ENCODE measurements at places on chromosomes 3 and 15.

- no peak for DNase-seq
Observed at GRCh38 chr3:6362406-6362805, 498.5 kb upstream of the GRM7 start.

DNA sequence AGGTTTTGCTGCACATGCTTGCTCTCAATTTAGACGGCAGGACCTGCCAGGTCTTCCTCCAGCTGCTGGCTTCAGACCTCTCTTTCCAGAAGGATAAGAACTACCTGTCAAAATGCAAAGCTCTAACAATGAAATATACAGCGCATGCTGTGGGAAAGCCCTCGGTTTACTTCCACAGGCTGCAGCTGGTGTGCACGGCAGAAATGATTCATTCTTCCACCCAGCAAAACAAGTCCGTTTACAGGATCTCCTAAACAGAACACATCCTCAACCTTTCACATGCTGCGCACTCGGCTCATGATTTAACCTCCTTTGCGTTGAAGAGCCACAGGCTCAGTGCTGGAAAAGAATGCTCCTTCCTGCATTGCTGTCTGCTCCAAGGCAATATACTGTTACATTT lies 92.4 kb upstream of the WNT5A start:
- no peak for DNase-seq

DNA sequence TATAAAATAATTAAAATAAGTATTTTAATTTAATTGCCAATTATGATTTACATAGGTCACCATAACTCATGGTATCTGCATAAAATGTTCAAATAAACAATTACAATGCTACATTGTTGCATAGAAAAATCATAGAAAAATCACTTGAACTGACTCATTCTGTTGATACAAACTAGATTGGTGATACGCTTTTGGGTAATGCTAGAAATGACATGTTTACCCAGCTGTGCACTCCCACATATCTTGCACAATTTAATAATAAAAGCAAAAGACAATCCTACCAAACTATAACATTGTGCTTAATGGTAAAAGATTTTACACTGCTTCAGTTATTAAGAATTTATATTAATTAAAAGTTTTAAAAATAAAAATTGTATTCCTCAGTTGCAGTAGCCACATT lies 45.8 kb upstream of the FBXL22 start:
- DNase-seq = no peak

GRCh38 chr3:132006605-132007204 lies 28.1 kb downstream of the CPNE4 start:
- DNase-seq = no peak

DNA sequence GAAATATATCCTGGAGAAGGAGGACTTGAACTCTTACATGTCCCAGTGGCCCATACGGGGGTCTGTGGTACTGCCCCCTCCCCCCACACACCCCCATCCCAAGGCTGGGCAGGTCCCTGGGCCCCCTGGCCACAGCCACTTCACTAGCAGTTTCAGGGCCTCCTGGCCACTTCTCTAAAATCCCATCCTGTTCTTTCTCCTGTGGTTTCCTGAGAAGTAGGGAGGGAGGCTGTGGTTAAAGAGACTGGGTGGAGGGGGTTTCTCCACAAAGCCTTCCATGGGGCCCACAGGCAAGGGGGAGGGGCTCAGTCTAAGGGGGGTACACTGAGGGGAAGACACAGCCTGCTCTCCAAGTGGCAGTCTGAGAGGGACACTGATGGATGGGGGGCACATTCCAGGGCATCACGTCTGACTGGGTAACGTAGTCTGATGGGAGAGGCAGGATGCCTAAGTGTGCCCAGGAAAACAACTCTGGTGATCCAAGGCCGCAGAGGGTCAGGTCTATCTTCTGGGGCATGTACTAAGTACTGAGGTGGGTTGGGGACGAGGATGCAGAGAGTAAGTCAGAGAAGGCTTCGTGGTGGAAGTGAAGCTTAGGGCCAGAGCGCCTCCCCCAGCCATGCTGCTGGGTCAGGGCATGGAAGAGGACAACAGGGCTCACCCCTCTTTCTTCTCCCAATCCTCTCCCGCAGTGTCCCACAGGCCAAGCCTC lies 48.0 kb upstream of the C15orf39 start:
- no peak for DNase-seq

DNA sequence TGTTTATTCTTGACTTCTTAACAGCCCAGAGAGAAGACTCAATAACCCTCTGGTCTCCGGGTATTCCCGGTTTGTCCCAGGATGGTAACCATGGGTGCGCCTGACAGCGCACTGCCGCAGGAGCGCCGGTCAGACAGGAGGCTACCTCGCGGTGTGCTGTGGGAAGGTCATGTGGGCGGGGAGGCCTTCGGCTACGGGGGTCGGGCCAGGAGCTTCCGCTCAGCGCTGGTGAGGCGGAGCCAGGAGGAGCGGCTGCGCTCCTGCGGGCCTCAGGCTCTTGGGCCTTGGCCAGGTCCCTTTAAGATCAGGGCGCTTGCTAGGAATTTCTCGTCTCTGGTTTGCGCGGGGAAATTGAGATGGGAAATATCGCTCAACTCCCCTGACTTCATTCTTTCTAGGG lies 182.3 kb upstream of the NDN start:
- DNase-seq = no peak

- DNase-seq = no peak
Observed at GRCh38 chr3:72217570-72217969, 432.6 kb upstream of the PROK2 start.

GRCh38 chr3:38235466-38235865 lies 30.1 kb upstream of the SLC22A13 start:
- no peak for DNase-seq

All from D721Med (cell line).